Activated CD4-positive, alpha-beta T cell treated with anti-CD3 and anti-CD28 coated beads for 48 hours (primary cell): ENCODE measurements at places on chromosomes 1 and 21.

DNA sequence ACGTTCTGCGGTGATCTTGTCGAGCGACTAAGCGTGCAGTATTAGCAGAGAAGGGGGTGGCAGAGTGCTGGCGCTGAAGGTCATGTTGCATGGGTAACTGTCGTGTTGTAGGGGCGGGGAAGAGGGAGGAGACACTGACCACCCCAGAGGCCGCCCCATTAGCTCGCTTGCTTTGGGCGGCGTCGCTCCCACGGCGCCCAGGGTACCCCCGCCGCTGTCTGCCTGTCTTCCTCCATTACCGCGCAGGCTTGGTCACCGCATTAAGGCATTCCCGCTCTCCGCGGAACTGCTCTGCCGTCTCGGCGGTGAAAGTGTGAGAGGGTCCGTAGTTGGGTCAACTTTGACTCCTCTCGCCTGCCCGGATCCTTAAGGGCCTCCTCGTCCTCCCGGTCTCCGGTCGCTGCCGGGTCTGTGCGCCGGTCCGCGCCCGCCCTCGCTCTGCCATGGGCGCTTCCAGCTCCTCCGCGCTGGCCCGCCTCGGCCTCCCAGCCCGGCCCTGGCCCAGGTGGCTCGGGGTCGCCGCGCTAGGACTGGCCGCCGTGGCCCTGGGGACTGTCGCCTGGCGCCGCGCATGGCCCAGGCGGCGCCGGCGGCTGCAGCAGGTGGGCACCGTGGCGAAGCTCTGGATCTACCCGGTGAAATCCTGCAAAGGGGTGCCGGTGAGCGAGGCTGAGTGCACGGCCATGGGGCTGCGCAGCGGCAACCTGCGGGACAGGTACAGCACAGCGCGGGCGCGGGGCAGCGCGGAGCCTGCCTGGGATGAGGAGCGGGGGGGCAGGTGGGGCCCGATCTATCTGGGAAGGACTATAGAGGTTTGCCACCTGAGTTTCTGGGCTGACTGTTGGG is at the start of gene MTARC2:
Gene MTARC2 (plus strand): TSS at position 234 of the 846 bp plus-strand sequence. CDS start 210 bp downstream, at position 444.
- DNase-seq: peak; percentile 21

DNA sequence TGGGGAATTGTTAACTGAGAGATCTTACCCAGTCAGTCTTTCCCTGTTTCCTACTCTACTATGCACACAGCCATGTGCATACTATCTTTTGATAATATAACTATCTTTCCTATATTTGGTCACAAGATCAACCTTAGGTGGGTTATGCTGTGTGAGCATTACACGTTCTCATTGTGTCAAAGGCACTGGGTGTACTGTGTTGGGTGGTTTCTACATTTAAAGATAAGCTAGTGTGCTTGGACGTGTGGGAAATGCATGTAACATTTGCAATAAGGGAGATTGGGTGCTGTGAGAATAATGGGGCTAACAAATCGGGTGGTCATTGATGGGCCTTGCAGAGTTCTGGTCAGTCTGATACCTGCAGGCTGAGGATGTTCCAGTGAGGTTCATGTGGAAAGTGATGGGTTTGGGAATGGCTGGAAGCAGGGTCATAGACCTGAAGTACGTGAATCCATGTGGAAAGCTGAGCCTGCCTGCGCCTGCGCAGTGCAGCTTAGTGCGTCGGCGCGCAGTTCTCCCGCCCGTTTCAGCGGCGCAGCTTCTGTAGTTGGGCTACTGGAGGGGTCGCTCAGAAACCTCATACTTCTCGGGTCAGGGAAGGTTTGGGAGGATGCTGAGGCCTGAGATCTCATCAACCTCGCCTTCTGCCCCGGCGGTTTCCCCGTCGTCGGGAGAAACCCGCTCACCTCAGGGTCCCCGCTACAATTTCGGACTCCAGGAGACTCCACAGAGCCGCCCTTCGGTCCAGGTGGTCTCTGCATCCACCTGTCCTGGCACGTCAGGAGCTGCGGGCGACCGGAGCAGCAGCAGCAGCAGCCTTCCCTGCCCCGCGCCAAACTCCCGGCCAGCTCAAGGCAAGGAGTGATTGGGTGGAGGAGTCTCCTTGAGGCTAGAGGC is at the start of gene MSH4:
Gene MSH4 (plus strand): TSS at position 507 of the 897 bp plus-strand sequence. CDS start 104 bp downstream, at position 611.
- peak; percentile 42 for DNase-seq

DNA sequence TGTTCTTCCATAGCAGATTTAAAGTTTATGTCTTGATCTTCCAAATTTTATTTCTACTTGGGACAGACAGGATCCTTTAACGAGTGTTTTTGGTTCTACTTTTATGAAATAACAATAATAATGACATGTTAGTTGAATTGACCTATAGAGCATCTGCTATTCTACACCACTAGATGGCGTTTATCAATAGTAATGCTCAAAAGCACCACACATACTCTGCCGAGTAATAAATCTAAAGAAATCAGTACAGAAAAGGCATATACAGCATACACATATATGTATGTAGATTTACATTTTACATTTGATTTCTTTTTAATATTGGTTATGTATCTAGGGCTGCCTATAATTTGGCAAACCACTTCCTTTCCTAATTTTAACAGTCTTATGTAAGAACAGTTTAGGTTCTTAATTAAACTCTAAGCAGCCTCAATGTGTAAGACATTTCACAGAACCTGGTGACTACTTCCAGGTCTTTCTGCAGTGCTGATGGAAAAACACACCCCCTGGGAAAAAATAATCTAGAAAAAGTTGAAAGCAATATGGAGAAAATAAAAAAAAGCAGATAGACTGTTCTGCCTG is 5.9 kb upstream of the SIPA1L2 start:
- DNase-seq: no peak

GRCh38 chr1:60078182-60078581 is 4.6 kb upstream of the C1orf87 start:
- DNase-seq: no peak

DNA sequence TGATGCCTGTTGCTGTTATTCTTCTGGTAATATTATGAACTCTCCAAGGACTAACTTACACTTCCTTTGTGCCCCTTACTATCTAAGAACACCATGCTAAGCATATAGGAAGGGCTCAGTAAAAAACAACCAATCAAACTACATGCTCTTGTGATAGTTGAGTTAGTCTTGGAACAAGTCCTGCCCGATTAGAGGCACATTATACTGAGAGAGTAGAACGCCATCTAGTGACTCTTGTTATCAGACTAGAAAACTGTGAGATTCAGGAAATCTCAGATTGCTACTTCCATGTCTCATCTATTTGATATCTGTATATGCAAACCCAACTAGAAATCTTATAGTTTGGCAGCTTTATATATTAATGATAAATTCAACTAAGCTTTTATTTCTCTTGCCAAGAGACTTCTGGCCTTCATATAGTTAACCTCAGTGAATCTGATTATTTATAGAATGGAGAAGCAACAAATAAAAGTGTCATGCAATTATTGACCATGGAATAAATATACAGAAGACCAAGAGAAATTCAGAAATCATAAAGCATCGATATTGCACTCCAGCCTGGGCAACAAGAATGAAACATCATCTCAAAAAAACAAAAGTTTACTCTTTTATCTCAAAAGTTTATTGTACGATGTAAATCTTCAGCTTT is 7.8 kb upstream of the SRRM1 start:
- no peak for DNase-seq

- no peak for DNase-seq
Measured at GRCh38 chr1:198641966-198642668, 3.3 kb downstream of the PTPRC start.

DNA sequence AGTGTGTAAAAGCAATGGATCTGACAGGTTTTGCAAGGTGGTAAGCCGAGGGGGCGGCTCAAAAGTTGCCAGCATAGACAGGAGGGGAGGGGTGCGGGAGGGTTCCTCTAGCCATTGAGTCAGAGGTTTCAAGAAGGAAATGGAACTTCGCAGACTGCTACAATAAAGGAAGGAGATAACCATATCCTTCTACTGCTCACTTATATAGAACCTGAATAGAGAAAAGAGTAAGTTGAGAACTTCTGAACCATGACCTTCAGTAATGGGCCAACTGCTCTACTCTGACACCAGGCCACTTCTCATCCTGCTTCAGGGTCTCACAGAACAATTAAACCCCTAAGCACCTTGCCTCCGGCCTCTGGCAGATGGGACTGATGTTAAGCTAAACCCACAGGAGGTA is 26.3 kb upstream of the BCAR3 start:
- peak; percentile 76 for DNase-seq

- no peak for DNase-seq
Measured at GRCh38 chr1:36654586-36654985, 171.9 kb upstream of the CSF3R start.

GRCh38 chr1:4079815-4080214 is 179.7 kb upstream of the C1orf174 start:
- no peak for DNase-seq

DNA sequence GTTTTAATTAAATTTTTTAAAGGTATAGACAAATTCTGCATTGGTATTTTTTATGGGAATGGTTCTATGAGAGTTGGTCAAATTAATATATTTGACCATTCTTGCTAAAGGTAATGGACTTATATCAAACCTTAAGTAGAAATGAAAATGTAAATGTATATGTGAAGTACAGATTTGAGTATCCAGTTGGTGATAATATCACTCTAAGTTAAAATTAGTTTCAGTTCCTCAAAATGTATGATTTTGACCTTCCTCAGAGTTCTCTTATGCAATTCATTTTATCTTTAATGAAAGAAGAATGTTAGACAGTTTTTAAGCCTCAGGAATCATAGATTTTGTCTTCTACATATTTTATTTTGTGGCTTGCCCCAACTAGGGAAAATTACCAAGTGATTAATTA is 1291.5 kb upstream of the B3GALT2 start:
- no peak for DNase-seq

- no peak for DNase-seq
Measured at GRCh38 chr1:65799601-65800000, 6.9 kb downstream of the PDE4B start.

DNA sequence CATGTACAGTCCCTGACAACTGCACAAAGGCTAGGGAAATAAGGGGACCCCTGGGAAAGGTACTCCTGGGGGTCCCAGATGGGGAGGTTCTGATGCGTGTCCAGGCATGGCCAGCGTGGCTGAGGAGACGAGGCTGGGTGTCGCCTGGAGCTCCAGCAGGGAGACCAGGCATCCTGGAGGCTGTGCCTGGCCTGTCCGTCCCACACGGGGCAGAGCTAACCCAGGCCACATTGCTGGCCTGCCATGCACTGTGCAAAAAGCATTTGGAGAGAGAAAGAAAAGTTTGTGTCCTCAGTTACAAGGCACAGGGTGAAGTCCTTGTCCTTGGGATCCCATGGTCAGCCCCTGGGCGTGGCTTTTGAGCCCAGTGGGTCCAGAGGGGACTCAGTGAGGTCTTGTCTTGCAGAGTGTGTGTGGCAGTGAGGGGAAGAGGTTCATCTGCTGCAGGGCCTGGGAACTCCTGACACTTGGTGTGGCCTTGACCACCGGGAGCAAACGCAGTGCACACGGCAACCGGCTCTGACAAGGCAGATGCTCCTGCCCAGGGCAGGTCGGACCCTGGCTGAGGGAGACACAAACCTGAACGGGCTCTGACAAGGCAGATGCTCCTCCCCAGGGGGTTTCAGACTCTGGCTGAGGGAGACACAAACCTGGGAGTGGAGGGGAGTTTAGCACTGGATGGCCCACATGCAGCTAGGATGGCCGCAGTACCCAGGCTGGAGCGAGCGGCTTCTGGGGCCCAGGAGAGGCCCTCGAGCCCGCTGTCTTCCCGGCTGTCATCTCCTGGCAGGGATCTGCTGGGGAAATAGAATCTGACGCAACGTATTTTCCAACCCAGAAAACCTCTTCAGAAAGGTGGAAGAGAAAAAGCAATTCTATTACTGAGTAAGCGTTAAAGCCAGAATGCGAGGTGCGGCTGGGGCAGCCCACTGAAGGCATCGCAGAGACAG is 37.3 kb upstream of the COL18A1 start:
- DNase-seq: no peak

DNA sequence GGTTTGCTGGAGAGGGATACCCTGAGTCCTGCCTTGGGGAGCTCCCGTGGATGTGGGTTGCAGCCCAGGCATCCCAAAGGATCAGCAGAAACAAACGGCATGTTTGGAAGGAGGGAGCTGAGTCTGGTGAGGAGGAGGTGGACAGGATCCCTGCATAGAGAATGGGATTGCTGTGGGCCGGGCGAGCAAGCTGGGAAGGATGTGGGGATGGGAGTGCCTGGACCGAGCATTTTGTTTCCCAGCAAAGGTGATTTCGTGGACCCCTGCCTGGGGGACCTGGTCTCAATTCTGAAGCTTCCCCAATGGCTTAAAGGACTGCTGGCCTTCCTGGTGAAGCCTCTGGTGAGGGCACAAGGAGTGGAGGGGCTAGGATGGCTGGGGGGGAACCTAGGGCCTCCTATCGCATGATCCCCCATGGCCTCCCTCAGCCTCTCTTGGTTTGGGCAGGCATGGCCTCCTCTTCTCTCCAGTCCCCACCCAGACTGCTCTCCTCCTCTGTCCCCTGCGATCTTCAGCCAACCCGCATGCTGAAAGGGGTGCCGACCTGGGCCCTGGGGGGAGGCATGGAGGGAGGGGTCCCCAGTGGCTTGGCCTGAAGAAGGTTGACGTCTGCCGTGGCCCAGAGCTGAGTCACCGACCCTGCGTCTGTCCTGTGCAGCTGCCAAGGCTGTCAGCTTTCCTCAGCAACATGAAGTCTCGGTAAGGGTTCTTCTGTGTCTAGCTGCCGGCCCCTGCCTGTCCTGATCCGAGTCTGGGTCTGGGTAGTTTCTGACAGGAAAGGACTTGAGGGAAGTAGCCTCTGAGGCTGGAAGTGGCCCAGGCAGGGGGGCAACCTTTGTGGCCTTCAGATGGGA is 16.3 kb downstream of the FAAH start:
- no peak for DNase-seq

DNA sequence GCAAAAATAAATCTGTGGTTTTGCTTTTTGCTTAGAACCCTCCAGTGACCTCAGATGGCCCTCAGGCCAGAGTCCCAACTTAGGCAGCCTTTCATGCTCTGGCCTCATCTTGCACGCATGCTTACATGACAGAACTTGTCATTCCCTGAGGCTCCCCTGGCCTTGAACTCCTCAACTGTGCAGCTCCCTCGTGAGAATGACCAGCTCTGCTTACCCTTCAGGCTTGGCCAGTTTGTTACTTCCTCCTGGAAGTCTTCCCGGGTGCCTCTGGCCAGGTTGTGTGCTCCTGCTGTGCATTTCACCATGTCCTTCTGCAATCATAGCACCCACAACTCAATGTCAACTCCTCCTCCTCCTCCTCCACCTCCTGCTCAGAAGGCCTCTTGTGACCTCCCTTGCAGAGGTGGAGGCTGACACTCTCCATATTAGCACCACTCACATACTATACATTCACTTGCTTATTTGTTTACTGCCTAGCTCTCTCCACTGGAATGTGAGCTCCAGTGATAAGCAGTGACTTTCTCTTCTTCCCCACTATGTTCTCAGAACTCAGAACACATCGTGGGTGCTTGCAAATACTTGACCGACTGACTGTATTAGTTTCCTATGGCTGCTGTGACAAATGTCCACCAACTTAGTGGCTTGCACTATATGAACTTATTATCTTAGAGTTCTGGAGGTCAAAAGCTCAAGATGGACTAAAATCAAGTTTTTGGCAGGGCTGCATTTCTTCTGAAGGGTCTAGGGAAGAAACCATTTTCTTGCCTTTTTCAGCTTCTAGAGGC is 41.9 kb downstream of the RCSD1 start:
- DNase-seq: no peak

DNA sequence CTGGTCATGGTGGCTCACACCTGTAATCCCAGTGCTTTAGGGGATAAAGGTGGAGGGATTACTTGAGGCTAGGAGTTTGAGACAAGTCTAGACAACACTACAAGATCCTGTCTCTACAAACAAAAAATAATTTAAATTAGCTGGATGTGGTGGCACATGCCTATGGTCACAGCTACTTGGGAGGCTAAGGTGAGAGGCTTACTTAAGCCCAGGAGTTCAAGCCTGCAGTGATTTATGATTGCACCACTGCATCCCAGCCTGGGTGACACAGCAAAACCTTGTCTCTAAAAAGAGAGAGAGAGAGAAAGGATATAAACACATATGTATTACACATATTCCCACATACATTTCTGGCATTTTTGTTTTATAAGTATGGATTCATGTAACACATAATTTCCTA is 325.2 kb downstream of the DUSP10 start:
- no peak for DNase-seq
